ENCODE measurements at places on chromosomes 3 and 15.
A peak's percentile ranks its signal among the peaks of the same experiment; 100 is the strongest.

DNA sequence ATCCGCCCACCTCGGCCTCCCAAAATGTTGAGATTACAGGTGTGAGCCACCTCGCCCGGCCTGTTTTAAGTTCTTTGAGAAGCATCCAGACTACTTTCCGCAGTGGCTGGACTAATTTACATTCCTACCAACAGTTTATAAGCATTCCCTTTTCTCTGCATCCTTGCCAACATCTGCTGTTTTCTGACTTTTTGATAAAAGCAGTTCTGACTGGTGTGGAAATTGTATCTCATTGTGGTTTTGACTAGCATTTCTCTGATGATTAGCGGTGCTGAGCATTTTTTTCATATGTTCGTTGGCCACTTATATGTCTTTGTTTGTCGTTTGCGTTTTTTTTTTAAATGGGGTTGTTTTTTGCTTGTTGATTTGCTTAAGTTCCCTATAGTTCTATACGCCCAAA is 208.4 kb upstream of the DPPA4 start:
- DNase-seq, result no peak

DNA sequence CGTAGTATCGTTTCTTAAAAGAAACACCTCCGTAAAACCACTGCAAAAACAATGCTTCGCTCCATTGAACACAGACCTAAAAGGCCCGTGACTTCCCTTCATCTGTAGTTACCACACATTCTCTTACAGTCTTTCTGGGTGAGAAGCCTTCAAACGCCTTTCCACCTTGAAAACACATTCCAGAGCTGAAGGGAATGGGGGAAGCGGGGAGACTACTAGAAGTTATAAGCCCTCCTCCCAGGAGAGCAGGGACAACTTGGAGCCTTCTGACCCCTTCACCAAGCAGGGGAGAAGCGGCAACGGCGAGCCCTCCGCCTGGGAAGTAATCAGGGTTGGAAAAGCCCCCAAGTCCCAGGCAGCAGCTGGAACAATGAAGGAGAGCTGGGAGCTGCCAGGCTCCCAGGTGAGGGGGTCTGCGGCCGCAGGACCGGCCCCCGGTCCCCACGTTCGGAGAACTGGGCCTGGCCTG is 461 bp downstream of the SECISBP2L start:
- DNase-seq, result no peak

DNA sequence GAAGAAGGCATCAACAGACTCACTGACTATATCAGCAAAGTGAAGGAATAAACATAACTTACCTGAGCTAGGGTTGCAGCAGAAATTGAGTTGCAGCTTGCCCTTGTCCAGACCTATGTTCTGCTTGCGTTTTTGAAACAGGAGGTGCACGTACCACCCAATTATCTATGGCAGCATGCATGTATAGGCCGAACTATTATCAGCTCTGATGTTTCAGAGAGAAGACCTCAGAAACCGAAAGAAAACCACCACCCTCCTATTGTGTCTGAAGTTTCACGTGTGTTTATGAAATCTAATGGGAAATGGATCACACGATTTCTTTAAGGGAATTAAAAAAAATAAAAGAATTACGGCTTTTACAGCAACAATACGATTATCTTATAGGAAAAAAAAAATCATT is 17.8 kb downstream of the LMOD3 start:
- no peak for DNase-seq

- DNase-seq, result no peak
Observed at GRCh38 chr3:150074697-150075416, 104.2 kb upstream of the PFN2 start.

DNA sequence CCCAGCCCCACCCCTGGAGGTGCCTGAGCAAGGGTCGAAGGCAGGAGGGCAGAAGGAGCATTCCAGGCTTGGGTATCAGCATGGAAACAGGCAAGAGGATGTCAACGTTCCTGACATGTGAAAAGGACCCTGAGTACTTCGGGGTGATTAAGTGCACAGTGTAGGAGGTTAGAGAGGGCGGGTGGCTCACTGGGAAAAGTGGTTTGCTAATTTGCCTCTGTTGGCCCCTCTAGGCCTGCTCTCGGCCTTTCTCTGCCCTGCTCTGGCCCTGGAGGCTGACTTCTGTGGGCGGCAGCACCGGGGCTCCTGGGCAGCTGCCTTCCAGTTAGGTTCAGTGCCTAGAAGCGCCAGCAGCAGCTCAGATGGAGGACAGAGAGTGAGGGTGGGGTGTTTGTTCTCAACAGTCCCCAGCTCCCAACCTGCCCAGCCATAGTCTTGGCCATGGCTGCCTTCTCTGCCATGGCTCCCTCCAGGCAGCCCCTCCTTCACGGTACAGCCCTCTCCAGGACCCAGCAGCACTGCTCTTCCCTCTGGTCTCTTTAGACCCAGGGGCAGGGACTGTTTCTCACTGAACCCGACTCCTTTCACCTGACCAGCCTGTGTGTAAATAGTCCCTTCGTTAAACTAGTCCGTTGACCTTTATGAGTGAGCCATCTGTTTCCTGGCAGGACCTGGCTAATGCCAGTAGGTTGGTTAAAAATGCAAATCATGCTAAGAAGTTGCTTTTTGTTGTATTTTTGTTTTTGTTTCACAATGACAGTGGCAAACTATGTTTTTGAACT is 107.1 kb upstream of the TPM1 start:
- DNase-seq, result no peak

DNA sequence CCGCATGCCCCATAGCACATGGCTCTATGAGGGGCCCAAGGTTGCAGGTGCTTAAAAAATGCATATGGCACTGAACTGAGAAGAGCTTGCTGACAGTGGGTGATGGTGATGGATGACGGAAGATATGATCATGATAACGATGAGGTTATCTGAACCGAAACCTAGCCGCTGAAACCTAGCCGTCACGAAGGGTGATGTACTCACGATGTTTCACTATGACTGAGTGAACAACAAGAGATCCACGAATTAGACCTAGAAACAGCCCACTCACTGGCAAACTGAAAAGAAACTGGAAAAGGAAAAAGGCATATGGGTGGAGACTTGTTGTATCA is 57.6 kb upstream of the BCL6 start:
- DNase-seq, result no peak

- DNase-seq, result no peak
Observed at GRCh38 chr3:11529281-11529680, 114.4 kb downstream of the VGLL4 start.

- peak; percentile 64 for DNase-seq
Observed at GRCh38 chr3:141875893-141876380, 506 bp upstream of the ATP1B3 start.

DNA sequence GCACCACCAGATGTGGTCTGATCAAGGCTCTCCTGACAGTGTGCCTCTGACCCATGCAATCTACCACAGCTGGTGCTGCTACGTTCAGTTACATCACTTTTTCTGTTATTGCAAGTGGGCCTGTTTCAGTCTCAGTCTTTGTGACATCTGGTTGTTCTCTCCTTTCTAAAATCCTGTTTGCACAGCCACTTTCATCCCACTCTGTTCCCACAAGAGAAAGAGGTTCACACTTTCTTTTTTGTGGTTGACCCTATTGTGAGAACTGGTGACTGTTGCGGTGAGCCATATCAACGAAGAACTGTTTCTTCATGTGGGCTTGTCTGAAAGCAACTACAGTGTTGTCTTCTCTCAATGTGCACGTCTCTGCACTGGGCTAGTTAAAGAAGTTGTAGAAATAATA is 342.8 kb upstream of the ARPP21 start:
- DNase-seq, result peak; percentile 3

DNA sequence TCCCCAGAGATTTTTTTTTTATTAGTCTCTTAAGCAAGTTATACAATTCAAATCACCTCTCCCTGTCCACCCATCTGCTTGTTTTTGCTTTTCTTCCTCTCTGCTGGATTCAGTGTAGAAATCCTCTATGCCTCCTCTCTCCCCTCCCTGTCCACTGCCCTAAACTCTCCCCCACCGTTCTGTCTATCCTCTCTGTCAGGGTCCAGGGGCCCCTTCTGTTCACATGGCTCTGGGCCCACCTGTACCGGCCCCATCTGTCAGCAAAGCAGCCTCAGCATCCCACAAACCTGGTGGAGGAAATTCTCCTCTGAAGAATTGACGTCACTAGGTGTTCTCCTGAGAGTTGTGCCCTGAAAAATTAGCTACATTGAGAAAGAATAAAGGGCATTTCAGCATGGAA is 137.6 kb upstream of the CMC1 start:
- DNase-seq, result no peak

Measured in CD8-positive, alpha-beta T cell (primary cell).